ENCODE measurements at places on chromosomes 7 and 10.

GRCh38 chr10:121845044-121845784 lies 82.6 kb downstream of the ATE1 start:
- no peak for DNase-seq

DNA sequence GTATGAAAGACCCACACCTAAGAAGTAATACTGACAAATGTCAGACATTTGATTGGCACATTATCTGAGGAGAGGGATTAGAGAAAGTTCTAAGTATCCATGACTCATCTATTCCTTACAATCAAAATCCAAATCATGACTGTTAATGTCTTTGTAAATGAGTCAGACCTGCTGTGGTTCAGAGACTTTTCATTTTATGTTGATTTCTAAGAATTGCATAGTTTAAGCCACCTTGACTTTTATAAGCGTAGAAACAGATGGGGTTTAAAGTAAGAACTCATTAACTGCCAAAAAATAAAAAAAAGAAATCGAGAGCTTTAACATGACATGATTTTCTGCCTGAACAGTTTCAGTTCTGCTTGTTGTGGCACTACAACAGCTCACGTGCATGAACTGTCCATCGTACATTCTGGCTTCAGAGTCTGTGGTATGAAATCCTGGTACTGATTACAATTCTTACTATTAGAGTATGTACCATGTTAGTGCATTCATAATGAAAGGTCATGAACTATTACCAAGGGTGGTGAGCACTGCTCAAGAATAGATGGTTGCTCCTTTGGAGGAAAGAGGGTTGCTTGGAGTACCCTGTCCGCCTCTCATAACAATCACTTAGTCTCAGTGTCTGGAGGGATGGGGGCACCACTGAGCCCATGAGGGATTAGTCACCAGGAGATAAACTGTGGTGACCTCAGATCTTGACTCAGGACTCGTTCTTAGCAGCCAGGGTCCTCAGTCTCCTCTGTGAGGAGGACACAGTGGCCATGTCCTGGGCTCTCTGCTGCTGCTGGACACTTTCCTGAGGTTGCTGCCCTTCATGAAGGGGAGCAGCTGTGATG lies 42.2 kb downstream of the ACSM6 start:
- DNase-seq, result no peak

DNA sequence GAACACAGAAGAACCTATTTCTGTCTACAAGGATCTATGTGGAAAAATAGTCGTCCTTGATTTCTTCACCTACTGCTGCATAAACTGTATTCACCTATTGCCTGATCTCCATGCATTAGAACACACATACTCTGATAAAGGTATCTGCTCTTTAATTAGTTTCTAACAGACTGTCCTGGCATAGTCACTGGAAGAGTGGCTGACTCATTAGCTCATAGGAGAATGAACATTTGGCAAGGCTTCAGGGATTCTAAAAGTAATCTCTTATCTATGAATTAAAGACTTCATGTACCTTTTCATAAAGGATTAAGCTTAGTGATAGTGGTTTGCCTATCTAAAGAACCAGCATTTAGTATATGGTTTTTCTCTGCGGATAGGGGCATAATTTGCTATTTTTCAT lies 4.1 kb downstream of the NHLRC2 start:
- no peak for DNase-seq

DNA sequence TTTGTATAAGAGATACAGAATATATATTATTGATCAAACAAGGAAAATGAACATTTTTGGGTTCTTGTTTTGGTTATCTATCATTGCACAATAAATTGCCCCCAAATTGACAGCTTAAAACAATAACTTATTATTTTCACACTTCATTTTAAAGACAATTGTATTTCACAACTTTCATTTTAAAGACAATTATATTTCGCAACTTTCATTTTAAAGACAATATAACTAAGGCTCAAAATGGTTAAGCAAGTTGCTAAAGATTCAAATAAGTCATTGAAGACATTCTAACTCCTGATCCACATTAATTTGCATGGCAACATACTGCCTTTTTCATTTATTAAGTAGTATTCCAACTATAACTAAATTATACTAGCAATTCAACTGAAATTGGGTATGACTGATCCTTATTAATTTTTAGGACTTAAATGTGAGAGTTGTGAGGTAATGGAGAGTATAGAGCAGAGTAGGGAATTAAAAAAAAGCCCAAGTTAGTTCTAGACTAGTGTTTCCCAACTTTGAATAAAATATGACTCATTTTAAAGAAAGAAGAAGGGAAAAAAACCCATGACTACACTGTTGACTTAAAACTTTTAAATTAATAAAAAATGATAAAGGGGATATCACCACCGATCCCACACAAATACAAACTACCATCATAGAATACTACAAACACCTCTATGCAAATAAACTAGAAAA lies 9.9 kb upstream of the STEAP2 start:
- no peak for DNase-seq

DNA sequence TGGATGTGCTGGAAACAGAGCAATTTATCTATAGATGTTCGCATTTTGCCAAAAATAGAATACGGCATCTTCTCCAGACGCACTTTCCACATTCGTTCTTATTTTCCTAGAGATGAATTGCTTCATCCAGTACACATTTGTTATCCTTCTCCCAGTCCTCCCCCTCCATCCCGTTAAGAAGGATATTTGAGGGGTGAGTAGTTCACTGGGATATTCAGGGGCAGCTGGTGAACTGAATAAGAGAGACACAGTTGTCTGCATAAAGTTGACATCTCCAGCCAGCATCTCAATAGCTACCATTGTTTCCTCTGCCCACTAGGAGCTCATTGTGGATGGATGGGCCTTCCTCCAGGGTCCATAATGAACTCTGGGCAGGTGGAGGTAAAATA lies 456.8 kb upstream of the NRP1 start:
- DNase-seq, result no peak

Measured in CD4-positive, alpha-beta T cell treated with Interleukin-12 subunit alpha and Interleukin-12 subunit beta, for 1 hour (primary cell).